Right atrium auricular region (tissue), 2 donors: ENCODE measurements at places on chromosomes 3 and 15.

- DNase-seq = no peak
These were observed 20.8 kb upstream of the CFAP161 start for GRCh38 chr15:81113204-81113657.

- DNase-seq = no peak
These were observed 50.1 kb downstream of the SUMF1 start for GRCh38 chr3:4416961-4417360.

- no peak for DNase-seq
These were observed 5.6 kb downstream of the SUCNR1 start for GRCh38 chr3:151879037-151879436.

GRCh38 chr15:88711806-88712205 lies 73.0 kb downstream of the ISG20 start:
- no peak for DNase-seq

GRCh38 chr15:72323752-72324151 lies 3.8 kb upstream of the CELF6 start:
- no peak for DNase-seq

GRCh38 chr15:58924327-58924726 lies 9.2 kb downstream of the SLTM start:
- DNase-seq = no peak

DNA sequence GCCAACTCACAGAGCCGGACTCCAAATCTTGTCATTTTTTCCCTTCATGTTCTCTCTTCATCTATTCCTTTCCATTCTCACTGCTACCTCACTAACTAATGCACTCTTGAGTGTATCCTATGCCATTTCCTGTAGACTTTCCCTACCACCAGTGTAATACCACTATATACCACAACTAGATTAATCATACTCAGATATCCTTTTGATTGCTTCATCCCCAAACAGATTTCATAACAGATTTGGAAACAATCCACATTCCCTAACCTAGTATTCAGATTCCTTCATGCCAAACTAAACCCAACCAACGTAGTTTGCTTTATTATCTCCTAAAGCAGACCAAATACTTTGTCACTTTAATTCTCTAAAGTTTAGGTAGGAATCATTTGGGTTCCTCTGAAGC lies 2.6 kb upstream of the PLOD2 start:
- DNase-seq = no peak

DNA sequence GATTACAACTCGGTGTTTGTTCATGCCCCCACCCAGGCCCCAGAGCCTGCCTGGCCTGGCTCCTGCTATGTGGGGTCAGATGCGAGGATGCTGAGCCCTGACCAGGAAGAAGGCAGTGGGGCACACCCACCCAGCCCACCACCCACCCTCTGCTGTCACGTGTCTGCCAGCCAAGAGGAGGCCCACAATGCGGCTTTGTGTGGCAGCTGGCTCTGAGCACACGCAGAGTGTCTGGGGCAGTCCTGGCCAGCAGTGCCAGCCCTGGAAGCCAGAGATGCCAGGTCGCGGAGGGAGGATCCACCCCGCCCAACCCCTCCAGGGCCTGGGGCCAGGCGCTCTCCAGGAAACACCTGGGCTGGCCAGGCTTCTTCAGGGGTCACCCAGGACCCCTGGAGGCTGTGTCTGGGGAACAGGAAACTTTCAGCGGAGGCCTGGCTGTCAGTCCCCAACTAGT lies 26.4 kb upstream of the KLF13 start:
- DNase-seq = peak; percentile 47

- no peak for DNase-seq
These were observed 169.0 kb upstream of the BCL6 start for GRCh38 chr3:187914231-187914630.

GRCh38 chr15:62334536-62334935 lies 169.5 kb upstream of the C2CD4B start:
- DNase-seq = no peak

DNA sequence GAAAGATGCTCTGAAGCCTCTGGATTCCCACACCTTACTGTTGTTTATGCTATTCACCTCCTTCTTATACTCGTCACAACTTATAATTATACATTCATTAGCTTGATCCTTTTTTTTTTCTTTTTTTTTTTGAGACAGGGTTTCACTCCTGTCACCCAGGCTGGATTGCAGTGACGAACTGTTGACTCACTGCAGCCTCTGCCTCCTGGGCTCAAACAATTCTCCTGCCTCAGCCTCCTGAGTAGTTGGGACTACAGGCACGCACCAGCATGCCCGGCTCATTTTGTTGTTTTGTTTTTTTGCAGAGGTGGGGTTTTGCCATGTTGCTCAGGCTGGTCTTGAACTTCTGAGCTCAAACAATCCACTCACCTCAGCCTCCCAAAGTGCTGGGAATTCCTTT lies 143.6 kb downstream of the PLCL2 start:
- DNase-seq = no peak

GRCh38 chr3:180070925-180071324 lies 34.2 kb upstream of the PEX5L start:
- no peak for DNase-seq

GRCh38 chr3:130679218-130679617 lies 67.4 kb downstream of the PIK3R4 start:
- no peak for DNase-seq

GRCh38 chr3:171088964-171089754 lies 62.6 kb upstream of the SLC2A2 start:
- DNase-seq = no peak

DNA sequence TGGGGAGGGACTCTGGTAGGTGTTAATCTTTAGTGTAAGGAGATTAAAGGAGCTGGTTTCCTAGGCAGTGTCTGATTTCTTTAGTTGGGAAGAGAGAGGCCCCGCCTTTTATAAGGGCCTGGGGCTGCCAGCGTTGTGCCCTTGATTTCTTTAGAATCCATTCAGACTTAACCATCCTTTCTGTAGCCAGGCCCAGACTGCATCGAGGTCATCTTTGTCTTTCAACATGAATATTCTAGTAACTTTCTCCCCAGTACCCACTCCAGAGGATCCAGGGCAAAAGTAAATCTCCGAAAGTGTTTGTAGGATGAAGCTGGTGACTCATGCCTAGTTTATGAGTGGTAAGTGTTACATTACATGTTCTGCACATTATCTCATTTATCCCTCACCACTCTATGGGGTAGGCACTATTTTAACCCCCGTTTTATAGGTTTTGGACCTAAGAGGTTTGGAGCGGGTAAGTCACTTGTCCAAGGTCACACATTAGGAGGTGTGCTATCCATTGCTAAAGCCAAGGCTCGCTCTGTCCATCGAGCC lies 11.8 kb upstream of the USP3 start:
- no peak for DNase-seq

DNA sequence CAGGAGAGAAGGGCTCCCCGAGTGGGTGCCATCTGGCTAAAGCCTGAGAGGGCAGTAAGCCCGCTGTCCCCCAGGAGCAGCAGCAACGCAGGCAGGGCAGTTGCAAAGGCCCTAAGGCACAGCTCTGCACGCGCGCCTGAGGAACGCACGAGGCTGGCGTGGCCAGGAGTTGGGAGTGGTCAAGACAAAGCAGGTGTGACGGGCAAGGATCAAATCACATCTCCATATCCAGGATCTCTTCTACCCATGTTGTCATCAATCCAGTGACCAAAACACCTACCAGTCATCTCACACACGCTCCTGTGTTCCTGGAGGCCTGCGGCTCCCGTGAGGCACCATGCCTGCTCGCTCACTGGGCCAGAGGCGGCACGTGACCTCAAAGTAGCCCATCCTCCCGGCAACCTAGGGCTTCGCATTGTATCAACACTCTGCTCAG lies 59.5 kb downstream of the ERC2 start:
- DNase-seq = no peak

DNA sequence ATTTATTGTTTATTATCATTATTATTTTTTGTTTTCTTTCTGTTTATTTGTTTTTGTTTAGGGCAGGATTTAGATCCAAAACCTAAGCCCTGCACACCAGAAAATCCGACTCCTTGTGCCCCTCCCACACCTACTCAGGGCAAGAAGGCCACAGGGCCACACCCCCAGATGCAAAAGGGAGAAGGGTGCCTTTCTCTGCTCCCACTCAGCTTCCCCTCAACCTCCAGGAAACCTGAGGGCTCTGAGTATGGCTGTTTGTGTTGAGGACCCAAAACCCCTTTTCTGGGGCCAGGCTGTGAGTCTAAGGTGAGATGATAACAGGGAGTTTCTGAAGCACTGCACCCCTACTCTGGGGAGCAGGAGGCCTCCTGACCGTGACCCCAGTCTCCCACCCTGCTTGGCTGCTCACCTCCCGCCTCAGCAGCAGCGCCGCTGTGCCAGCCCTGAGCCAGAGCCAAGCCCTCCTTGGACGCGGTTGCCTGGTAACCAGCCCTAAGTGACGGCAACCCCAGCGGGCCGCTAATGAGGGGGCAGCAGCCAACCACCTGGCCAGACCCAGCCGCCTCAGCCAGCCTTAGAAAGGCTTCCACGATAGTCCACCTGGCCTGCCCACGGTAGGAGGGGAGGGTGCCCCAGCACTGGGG lies 6.4 kb upstream of the C15orf39 start:
- DNase-seq = no peak

DNA sequence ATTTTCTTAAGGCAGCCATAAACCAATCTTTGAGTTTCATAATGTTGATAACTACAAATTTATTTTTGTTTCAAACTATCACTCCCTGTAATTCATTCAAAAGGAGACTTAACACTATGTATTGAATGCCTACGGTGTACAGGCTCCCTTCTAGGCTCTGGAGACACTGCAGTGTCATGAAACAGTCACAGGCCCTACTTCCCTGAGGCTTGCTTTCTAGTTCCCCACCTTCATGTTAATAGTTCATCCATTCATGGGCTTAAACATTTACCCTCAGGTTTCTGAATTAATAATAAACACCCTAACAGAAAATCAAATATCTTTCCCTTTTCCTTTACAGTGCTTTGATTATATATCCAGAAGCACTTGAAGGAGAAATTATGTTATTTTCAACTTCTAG lies 168.7 kb downstream of the CHL1 start:
- no peak for DNase-seq

- DNase-seq = no peak
These were observed 379.8 kb downstream of the VPS13C start for GRCh38 chr15:61680260-61681037.

DNA sequence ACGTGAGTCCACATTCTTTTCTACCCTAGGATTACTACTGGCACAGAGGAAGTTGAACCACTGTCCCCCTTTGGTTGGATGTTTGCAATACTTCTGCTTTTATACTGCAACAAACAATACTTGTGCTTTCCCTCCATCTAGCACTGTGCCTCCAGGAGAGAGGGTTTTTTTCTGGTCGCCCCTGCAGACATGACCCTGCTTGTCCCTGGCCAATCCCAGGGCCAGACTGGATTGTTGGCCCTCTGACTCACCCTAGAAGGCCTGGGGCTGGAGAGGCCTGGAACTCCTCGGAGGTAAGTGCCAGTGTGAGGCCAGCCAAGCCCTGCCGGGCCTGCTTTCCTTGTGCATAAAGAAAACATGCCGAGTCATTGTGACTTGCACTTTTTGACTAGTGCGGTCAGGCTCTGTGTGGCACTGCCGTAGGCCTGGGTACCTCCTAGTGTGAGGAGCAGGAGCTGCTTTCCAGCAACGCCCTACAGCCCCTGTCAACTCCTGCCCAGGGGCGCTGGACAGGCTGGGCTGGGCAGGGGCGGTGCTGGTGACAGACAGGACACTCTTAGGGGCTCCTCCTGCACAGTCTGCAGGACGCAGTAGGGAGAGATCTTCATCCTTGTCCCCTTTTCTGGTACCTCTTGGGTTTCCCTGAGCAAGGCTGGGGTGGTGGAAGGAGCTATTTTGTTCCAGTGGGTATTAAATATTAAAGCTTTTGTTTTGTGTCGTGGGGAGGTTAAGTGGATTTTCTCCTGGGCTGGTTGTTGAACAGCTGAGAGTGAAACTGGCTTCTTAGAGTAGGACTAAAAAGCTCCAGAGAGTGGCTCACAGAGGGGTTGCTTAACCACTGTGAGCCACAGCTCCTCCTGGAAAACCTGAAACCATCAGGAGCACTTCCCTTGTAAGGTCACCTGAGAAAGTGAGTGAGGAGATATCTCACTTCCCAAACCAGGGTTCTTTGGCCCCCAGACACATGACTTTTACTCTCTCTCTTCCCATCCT lies 14.4 kb upstream of the TKT start:
- DNase-seq = peak; percentile 97

GRCh38 chr3:170992854-170993253 lies 33.7 kb downstream of the SLC2A2 start:
- no peak for DNase-seq

GRCh38 chr3:129686941-129687340 lies 80.5 kb upstream of the PLXND1 start:
- DNase-seq = no peak

DNA sequence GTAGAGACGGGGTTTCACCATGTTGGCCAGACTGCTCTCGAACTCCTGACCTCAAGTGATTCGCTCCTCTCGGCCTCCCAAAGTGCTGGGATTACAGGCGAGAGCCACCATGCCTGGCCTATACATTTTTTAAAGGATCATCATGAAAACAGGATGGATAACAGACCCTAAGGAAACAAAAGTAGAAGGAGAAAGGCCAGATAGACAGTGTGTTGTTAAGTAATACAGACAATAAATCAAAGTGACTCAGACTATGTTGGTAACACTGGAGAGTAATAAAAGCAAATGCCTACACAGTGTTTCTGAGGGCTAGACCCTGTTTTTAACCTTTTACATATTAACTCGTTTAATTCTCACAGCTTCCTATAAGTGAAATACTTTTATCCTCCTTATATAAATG lies 133.8 kb upstream of the MCTP2 start:
- no peak for DNase-seq

DNA sequence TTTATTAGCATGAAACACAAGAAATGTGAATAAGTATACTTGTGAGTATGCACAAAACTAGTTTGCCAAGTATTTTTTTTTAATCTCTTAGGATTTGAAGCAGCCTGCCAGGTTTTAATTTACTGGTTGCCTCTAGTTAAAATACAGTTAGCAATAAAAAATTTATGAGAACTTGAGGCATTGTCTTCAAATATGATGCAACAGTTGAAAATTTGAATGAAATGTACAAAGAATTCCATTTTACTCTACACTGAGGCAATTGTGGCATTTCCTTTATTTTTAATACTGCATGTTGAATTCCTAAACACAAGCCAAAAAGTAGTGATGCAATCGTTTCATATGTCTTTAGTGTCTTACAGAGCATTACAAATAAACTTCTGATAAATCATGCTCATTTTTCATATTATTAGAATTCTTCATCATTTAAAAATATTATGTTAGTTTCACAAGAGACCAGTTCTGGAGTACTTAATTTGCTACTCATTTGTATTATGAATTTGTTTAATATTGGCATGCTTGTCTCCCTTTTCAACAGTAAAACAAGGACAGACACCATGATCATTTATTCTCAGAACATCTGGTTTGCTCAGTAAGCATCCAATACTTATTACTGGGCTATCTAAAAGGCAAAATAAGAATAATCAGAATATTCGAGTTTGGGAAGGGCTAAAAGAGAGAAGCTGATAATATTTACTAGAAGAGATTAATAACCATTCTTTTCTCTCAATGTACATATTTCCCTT lies 124.8 kb upstream of the PTX3 start:
- DNase-seq = no peak
